ENCODE measurements at places on chromosomes 6 and 20.

GRCh38 chr6:159061805-159062563 lies 17.2 kb upstream of the TAGAP start:
- no peak for DNase-seq

DNA sequence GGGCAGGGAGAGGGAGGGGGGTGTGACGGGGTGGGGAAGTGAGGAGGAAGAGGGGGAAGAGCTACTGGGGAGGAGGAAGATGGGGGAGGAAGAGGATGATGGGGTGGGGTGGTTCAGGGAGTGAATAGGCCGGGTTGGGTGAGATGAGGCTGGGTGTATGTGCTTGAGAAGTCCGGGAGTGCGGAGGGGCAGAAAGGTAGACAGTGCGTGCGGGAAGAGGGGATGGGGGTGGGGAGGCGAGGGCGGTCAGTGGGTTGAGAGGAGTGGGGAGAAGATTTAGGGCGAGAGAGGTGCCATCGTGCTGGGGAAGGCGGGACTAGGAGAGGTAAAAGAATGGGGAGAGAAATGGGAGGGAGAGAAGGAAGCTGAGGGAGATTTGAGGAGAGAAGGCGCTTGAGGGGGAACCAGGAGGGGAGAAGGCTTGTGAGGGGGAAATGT lies 30.9 kb upstream of the NOTCH4 start:
- DNase-seq: no peak

- DNase-seq: no peak
Measured at GRCh38 chr20:13772529-13772928, 12.2 kb downstream of the ESF1 start.

GRCh38 chr6:158645064-158646022 lies 800 bp upstream of the DYNLT1 start:
- DNase-seq: no peak

DNA sequence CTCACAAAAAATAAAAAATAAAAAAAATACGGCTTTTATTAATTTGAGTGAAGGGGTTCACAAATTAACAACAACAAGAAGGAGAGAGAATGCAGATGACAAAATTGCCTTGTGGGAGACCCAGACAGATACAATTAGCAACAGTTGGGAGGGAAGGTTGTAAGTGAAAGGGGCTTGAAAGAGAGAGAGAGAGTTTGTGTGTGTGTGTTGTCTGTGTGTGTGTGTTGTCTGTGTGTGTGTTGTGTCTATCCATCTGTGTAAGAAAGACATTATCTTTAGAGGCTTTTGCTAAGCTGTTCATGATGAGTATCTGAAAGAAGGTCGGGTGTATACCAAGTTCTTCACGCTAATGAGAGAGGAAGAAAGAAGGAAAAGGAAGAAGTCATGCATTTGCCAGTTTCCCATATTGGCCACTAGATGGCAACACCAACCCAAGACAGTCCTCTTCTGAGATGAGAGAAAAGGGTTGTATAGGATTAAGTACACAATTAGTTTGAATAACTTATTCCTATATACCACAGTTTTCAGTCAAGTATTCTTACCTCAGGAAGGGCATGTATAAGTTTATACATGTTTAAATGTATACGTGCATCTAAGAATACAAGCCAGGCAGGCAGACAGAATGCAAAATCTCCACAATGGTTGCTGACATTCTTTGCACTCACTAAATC lies 63.7 kb upstream of the CD2AP start:
- peak; percentile 11 for DNase-seq

DNA sequence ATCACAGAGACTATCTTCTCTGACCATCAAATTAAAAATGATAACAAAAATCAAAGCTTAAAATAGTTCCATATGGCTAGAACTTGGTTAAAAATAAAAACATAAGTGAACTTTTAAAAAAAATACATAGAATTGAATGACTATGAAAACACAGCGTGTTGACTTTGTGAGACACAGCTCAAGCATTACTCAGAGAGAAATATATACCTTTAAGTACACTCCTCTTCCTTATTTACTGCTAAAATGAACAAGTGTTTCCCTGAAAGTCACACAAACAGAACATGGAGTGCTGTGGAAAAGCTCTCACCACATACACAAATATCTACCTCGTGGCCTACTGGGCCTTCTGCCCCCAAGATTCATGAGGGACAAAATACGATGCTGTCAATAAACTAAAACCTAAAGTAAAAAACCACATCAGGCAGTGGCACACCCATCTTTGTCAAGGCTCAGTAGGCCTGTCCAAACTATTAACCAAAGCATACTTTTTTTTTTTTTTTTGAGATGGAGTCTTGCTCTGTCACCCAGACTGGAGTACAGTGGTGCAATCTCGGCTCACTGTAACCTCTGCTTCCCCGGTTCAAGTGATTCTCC lies 7.5 kb downstream of the FAXC start:
- DNase-seq: no peak

GRCh38 chr6:97712751-97713150 lies 429.7 kb upstream of the MMS22L start:
- no peak for DNase-seq

GRCh38 chr6:133958791-133959190 lies 5.8 kb downstream of the TBPL1 start:
- DNase-seq: no peak

- no peak for DNase-seq
Measured at GRCh38 chr6:168153553-168153952, 74.5 kb upstream of the FRMD1 start.

GRCh38 chr20:55406891-55407290 lies 598.4 kb downstream of the CBLN4 start:
- no peak for DNase-seq

GRCh38 chr6:44002593-44003344 lies 124.5 kb downstream of the MRPL14 start:
- peak; percentile 22 for DNase-seq

- DNase-seq: no peak
Measured at GRCh38 chr20:62305765-62306413, 3.1 kb downstream of the ADRM1 start.

DNA sequence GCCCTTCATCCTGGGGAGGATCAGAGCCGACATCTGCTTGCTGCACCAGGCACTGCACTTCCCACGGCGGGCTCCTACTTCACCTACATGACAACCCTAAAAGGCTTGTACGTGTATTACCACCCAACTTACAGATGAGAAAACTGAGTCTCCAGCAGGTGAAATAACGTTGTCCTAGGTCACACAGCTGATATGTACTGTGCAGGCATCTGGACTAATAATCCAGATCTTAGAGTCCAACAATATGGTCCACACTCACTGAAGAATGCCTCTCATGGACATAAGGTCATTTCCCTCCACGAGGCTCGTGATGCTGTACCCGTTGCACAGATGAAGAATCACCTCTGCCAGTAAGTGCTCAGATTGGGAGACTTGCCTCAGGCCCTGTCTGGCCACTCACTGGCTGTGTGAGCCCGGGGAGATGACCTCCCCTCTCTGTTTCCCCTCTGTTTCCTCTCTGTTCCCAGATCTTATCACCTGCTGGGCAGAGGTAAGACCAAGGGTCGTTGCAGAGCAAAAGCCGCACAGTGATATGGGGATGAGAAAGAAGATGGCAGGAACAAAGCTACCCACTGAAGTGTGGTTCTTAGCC lies 32.1 kb downstream of the TGM2 start:
- no peak for DNase-seq

DNA sequence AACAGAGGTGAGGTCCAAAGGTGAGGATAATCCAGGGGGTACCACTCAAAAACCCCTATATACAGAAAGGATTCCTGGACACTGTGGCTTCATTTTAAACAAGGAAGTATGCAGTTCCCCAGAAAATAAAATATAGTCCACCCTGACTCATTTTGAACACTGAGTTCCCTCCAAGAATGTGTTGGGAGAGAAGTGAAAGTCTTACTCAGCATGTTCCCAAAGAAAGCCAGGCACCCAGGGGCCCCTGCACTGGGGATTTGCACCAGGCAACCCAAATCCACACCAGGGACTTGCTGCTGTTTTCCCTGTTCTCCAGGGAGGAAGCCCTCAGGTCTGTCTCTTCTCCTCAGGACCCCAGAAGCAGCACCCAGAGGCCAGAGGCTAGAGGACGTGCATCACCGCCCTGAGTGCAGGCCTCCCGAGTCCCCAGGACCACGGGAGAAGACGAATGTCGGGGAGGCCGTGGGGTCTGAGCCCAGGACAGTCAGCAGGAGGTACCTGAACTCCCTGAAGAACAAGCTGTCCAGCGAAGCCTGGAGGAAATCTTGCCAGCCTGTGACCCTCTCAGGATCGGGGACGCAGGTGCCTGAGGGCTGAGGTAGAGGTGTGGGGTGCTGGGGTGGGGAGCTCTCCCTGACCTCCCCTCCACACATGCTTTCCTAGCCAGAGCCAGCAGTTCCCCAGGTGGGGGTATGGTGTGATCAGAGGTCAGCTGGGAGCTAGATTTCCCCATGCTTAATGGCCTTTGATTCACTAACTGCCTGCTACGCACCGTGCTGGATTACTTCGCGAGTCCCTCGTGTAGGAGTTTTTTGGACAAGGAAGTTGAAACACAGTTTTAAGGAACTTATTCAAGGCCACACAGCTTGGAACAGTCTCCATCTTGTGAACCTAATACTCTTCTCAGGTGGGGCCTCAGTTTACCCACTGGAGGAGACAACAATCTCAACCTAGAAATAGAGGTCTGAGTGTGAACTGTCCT lies 3.3 kb downstream of the FGD2 start:
- DNase-seq: no peak

DNA sequence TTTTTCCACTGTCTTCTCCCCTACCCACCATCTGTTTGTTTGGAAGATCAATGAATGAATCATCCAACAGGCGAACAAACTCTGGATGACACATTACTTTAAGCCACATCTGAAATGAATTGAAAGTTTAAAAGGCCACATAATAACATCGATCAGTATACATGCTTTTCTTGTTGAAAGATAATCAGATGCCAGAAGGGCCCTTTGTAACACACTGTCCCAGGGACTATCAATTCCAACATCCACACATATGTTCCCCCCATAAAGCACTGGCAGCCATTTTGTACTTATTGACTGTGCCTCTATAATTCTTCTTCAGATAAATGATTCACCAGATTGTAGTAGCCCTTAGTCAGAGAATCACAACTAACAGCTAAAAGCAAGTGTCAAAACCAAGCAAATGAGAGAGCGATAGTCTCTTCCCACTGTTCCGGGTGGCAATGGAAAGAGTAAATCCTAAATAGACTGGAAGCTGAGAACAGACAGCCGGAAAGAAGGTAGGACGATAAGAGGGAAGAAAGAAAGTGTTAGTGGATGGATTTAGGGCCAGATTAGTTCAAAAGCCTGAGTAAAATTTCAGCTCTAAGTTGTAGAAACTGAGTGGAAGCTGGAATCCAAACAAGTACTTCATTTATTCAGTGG lies 184.9 kb upstream of the TENT5A start:
- no peak for DNase-seq

- no peak for DNase-seq
Measured at GRCh38 chr20:1045860-1046418, 43.8 kb upstream of the RSPO4 start.
